ENCODE measurements at places on chromosomes 7 and 10.

GRCh38 chr7:84188786-84189405 is 5.7 kb downstream of the SEMA3A start:
- DNase-seq: no peak

DNA sequence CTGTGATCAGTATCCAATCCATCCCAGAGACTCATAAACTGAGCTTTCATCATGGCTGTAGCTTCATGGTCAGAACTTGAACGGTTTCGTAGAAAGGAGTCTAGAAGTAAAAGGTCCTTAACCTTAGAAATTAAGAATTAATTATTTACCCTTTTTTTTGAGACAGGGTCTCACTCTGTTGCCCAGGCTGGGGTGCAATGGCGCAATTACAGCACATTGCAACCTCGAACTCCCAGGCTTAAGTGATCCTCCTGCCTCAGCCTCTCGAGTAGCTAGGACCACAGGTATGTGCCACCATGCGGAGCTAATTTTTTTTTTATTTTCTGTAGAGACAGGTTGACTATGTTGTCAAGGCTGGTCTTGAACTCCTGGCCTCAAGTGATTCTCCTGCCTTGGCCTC is 41.7 kb downstream of the ATAD1 start:
- no peak for DNase-seq

DNA sequence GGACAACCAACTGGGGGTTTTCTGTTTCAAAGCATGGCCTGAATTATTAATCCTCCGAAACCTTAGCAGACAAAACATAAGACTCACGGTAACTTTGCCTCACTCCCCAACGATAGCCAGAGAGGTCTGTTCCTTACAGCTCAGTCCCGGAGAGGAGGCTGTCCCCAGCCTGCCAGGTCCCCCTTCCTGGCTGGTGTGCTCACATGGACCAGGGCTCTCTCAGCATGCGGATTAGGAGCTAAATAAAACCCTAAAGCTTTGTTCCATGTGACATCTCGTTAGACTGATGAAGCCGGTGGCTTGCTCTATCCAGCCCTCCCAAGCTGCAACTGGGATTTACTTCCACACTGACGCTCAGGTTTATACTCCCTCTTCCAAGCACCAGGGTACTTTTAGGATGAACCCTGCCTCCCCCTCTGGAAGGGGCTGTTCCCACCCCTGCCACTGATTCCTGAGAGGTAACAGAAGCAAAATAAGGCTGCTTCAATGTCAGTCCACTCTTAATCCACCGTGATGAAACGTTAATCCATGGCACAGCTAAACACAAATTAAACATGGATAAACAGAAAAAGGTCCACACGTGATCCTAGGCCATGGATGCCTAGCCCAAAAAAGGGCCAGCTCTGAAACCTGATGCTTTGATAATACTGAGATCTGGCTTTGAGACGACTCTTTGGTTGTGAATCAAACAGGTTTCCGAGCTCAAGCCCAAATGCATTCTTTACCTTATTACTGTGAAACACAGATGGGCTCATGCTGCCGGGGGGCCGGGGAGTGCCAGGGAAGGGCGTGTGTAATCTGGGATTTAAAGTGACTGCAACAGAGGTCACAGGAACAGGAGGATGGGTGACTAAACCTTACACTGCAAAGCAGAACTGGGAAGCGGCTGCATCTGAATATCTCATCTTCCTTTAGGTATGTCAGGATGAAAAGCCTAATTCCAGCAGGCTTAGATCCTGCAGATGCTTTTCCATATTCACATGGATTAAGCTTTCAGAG is 86.2 kb downstream of the ZRANB1 start:
- no peak for DNase-seq

GRCh38 chr10:71729161-71729636 is 9.6 kb upstream of the C10orf105 start:
- DNase-seq: peak; percentile 32

DNA sequence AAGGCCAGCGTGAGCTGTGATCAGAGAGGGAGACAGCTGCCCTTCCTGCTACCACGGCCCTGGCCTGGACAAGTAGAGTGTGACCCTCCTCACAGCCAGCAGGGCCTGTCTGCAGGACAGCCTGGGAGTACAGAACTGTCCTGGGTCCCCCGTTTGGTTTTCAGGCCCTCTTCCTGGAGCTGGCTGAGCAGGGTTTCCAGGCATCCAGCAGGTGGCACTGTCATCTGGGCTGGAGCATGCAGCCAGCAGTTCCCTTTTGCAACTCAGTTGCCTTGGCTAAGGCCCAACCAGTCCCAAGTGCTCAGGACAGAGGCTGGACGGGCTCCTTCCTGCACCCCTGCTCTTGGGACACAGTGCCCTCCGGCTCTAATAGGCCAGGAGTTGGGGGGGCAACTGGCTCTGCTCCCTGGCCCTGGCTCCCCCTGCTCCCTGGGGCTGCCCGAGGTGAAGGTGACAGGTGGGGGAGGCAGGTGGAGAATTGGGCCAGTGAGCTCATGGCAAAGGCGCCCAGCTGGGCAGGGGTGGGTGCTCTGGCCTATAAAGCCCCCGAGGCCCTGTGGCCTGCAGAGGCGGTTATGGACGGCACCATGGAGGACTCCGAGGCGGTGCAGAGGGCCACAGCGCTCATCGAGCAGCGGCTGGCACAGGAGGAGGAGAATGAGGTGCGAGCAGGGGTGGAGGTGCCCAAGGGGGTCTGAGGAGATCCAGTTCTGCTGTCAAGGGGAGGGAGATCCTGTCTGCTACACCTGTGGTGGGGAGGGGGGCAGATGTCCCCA is at the start of gene ANKRD2:
Gene ANKRD2, plus strand, starts transcription at position 566 of the 776 bp plus-strand sequence. Its CDS starts 10 bp downstream, at position 576.
- peak; percentile 39 for DNase-seq

DNA sequence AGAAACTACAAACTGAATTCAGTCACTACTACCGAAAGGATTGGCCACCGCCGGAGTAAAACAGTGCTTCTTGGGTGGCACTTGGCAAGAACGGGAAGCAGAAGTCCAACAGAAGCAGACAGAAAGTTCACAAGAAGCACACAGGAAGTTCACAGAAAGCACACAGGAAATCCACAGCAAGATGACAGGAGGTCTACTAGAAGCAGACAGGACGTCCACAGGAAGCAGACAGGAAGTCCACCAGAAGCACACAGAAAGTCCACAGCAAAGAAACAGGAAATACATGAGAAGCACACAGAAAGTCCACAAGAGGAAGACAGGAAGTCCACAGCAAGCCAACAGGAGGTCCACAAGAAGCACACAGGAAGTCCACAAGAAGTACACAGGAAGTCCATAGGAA is 399.2 kb upstream of the AUTS2 start:
- no peak for DNase-seq

GRCh38 chr7:106119719-106120118 is 7.6 kb upstream of the SYPL1 start:
- DNase-seq: no peak

GRCh38 chr10:33882996-33883395 is 548.5 kb upstream of the NRP1 start:
- DNase-seq: no peak

GRCh38 chr10:129099992-129100391 is 367.0 kb upstream of the MGMT start:
- DNase-seq: no peak

Data from T-cell (primary cell).